ENCODE measurements at places on chromosomes 1 and 21.

GRCh38 chr1:41573194-41573593 lies 88.7 kb upstream of the EDN2 start:
- DNase-seq: no peak

DNA sequence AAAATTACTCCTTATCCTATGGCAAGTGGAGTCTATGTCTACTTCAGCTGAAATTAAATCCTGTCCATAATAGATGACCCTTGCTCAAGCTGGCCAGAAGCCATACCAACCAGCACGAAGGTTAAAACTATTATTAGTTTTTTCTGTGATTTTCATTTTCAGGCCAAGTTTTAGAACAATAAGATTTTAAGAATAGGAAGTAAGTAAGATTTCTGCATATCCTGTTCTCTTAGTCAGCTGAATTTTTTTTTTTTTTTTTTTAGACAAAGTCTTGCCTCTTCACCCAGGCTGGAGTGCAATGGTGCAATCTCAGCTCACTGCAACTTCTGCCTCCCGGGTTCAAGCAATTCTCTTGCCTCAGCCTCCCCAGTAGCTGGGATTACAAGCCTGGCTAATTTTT lies 6.1 kb upstream of the RBP7 start:
- DNase-seq: no peak

GRCh38 chr1:206971029-206971655 lies 882 bp upstream of the FCAMR start:
- no peak for DNase-seq

- DNase-seq: no peak
Measured at GRCh38 chr21:43323244-43324005, 103.5 kb downstream of the SIK1 start.

DNA sequence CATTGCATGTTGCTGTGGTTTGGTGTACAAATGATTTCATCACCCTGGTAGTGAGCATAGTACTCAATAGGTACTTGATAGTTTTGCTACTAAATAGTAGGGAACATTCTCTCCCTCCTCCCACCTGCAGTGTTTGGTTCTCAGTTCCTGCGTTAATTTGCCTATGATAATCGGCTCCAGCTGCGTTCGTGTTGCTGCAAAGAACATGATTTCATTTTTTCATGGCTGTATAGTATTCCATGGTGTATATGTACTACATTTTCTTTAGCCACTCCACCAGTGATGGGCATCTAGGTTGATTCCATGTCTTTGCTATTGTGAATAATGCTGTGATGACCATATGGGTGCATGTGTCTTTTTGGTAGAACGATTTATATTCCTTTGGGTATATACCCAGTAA lies 903.4 kb downstream of the TTLL7 start:
- DNase-seq: no peak

DNA sequence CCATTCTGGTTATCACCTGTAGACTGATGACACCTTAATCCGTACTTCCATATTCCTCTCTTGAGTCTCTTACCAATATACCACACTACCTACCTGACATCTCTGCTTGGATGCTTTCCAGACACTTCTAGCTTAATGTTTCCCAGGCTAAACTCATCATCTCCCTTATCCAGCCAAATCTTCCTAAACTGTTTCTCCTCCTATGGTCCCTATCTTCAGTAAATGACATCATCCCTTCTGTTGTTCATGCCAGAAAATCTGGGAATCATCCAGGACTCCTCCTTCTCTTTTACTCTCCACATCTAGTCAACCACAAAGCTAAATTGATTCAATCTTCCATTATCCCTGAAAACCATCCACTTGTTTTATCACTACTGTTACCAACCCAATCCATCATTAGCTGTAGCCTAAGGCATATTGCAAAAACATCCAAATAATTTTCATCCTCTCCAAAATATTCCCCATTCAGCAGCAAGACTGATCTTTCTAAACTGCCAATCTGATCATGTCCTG lies 464.1 kb upstream of the BEND5 start:
- DNase-seq: no peak

- no peak for DNase-seq
Measured at GRCh38 chr1:973459-974292, 7.4 kb downstream of the PLEKHN1 start.

- DNase-seq: no peak
Measured at GRCh38 chr1:57860325-57860724, 436.5 kb upstream of the DAB1 start.

DNA sequence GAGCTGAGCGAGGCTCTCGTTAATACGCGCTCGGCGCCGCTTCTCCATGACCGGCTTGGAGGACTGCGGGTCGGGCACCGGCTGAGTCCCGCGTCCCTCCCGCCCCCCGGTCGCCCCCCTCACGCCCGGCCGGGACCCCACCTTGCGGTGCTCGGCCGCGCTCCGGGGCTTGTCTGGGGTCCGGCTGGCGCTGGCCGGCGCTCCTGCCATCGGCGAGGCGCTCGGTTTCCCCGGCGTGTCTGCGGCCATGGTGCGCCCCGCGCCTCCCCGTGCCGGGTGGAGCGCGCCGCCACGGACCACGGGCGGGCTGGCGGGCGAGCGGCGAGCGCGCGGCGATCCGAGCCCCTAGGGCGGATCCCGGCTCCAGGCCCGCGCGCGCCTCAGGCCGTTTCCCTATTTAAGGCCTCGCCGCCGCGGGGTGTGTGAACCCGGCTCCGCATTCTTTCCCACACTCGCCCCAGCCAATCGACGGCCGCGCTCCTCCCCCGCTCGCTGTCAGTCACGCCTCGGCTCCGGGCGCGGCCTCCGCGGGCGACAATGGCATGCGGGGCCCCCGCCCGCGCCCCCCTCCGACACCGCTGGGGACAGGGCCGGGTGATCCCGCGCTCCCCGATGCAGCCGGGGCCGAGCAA lies at the start of gene HES4:
HES4 (minus strand) TSS at position 373 of the 632 bp plus-strand sequence; CDS start at position 249, 124 bp downstream.
- DNase-seq: peak; percentile 70

DNA sequence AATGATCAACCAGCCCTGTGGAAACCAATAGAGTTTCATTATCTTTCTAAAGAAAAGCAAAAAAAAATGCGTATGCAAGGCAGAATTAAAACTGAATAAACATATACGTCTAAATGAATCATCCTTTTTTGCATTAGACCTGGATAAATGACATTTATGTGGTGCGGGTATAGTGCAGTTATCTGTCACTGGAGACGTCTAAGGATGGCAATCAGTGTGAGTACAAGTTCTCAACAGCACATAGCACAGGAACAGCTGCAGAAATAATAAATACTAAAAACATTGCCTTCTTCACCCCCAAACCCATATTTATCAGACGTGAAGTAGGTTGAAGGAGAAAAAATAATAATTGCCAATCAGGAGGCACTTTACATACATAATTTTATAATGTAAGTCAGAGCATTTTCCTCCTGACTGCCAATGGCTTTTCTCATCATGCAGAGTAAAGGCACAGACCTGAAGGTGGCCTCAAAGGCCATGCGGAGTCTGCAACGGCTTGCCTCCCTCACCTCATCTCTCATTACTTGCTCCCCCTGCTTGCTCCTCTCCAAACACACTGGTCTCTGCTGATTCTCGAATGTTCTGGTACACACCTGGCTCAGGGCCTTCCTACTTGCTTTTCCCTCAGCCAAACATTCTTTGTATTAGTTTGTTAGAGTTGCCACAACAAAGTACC lies 574.7 kb upstream of the PLXNA2 start:
- no peak for DNase-seq

DNA sequence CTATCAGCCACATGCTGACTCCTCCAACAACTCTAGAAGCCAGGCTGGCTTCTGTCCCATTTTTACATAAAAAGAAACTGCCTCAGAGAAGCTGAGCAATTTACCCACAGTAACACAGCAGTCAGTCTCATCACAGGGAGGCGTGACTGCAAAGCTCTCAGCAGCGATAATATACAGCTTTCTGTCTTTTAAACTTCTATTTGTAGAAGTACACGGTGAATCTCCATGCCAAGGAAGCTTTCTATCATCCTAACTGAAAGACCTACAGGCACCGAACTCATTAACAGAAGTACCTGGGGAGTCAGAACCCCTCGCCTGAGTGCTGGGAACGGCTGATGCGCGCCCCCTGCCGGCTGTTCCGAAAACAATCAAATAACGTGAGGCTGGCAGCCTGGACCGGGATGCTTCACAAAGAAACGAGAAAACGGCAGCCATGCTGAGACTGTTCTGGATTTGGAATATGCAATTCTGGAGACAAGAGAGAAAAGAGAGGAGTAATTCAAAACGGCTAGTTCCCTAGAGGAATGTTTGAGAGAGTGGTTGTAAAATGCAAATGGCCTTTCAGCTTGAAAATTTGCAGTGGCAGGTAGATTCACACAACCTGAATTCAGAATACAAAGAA lies 43.5 kb upstream of the RAB4A start:
- no peak for DNase-seq

GRCh38 chr1:42524330-42524729 lies 61.2 kb downstream of the CCDC30 start:
- no peak for DNase-seq

- no peak for DNase-seq
Measured at GRCh38 chr1:1021010-1021919, 1.3 kb downstream of the AGRN start.

DNA sequence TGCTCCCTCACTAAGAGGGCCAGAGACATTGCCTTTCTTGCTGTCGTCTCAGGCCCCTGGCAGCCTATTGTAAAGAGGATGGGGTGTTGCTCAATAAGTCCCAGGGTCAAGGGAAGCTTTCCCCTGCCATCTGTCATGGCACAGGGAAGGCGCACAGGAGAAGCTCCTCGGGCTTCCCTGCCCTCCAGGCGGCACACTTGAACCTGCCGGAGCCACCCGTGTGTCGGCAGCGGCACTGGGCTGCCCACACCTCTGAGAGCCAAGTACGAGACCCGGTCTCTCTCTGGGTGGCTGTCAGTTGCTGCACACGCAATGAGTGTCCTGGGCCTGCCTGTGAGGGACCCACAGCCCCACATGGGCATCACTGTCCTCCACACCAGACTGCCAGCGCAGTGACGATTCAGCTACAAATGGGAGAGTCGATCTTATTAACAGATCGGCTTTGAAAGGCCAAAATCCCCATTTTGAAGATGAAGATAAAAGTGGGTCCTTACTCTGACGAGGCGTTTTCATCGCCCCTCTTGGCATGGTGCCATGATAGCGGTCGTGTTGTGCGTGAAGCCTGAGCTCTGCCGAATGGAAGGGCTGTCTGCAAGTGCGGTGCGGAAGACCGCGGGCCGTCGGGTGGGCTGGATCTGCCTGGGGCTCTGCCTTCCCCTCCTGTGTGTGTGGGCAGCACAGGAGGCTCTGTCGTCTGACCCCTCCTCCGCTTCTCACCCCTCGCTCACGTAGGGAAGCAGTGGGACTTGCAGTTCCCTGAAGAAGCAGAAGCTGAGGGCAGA lies 29.2 kb upstream of the PDXK start:
- no peak for DNase-seq

DNA sequence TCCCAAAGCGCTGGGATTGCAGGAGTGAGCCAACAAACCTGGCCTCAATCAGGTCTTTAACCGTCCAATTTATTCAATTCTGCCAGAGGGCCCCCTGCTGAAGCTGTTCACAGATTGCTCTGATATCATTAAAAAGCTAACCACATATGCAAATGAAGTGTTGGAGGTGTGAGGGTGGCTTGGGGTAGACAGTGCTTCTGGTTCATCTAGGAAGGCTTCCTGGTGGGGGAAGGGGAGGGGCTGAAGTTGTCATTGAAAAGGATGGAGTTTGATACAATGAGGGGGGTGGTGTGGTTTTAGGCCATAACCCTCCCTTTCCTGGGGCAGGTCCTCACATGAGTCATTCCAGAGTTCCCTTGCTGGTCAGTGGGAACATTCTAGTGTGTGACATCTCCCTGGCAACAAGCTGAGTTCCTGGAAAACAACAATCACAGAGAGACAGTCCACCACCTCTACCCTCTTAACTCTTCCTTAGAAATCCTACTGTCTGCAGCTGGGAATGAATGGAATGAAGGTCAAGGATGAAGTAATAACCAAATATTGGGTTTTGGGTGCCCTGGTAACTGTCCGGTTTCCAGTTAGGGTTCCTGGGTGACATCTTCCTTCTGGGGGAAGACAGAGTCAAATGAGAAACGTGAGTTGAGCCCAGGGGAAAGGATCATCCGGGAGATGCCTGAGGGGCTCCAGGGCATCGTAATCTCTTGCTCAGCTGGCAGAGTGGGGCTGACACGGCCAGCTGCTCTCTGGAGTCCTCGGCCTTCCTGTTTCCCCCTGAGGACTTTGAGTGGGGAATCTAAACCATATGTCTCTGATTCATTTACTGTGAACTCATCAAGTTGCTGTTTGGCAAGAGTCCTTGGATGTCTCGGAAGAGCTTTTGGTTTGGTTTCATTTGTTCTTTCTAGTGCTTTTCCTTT lies 32.2 kb downstream of the BATF3 start:
- peak; percentile 82 for DNase-seq

GRCh38 chr1:198291036-198291435 lies 134.2 kb downstream of the NEK7 start:
- no peak for DNase-seq

- no peak for DNase-seq
Measured at GRCh38 chr1:230149751-230150584, 82.9 kb downstream of the GALNT2 start.

DNA sequence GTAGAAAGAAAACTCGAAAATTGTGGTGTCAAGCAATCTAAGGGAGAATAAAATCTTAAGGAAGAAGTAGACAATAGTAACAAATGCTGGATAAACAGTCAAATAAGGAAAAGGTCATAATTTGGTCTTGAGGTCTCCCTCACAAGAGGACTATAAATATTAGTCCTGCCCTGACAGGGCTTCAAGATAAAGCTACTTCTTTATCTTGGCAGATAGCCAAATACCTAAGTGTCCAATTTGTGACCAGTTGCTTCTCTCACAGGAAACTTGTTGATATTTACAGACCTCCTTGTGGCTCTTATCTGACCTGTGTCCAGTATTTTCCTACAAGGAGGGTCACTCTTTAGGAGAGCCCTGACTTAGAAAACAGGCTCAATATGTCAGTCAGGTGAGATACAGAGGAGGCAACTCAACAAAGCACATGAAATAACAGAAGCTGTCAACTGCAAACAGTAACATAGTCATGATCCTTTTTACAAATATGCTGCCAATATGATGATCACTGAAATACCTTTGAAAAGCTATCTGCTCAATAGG lies 88.8 kb downstream of the TNNI3K start:
- DNase-seq: no peak

- no peak for DNase-seq
Measured at GRCh38 chr1:32216566-32216965, 5.6 kb downstream of the TMEM234 start.

Data from foreskin melanocyte (primary cell).